Spinal cord (tissue), 10 donors: ENCODE measurements at places on chromosomes 1 and 21.
A peak's percentile ranks its signal among the peaks of the same experiment; 100 is the strongest.

DNA sequence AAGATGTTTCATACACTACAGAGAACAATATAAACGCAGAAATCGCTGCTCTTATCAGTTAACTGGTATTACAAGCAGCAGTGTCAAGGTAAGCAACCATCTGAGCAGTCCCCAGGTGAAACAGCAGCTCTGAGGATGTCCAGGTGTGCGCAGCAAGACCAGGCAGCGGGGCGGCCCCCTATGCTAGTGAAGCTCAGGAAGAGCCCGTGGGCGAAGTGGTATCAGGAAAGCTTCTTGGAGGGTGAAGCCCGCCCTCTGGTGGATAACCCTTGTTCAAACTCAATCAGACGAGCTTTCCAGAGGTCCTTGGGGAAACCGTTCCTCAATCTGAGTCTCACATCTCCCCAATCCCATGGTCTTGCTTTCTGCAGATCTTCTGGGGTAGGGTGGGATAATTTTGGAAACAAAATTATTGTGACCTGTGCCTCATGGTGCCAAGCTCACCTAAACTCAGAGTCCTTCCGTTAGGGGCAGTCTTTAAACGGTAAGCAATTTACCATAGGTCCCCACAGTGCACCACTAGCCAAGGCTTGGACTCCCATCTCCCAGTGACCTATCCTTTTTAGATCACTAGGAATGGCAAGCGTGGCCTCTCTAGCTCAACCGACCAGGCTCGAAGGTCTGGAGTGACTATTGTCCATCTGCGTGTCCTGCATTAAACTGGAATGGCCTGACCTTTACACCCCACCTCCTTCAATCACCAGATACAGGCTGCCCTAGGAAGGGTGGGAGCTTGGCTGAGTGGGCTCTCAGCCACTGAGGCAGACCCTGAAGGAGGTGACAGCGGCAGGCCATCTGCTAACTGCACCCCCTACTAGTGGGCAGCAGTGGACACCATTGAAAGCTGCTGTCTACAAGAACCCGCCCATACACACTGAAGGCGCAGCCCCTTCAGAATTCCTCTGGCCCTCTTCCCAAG is 13.6 kb upstream of the FAM110D start:
- peak; percentile 91 for DNase-seq

DNA sequence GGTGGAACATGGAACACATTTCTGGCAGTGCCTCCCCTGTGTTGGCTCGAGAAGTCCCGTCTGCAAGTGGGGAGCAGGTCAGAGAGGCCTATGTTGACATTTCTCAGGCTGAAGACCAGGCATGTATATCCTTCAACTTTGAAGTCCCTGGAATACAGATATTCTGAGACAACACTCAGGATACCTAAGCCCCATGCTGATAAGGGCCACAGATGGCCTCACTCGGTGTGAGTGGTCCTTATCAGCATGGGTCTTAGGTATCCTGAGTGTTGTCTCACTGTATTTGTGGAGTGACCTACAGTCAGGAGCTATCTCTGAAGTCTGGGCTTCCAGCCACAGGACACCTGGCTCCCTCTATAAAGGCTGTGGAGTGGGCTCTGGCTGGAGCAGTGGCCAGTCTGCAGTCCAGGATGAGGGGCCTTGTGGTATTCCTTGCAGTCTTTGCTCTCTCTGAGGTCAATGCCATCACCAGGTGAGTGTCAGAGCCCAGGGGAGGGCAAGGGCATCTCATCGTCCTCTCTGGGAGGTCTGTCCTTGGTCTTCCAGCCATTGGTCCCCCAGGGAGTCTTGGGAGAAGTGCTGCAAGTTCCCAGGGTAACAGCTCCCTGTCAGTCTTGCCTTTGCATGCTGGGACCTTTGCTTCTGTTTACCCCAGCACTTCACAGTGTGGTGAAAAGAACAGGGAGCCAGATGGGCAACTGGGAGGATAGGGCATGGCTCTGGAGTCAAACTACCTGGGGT is 29.6 kb downstream of the PROK1 start:
- DNase-seq: no peak

DNA sequence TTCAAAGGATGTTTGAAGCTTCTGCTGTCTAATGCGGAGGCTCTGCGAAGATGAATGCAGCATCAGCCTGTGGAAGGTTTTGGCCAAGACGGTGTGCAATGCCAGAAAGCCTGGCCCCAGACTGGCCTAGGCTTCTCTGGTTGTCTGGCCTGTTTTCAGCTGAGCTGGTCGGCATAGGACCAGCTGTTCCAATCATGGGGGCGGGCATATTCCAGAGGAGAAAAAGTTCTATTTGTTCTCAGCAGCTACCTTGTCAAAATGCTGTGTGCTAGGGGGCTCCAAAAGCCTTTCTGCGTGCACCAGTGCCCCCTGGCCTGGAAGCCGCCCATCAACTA is 57.6 kb downstream of the TGFB2 start:
- DNase-seq: no peak

- no peak for DNase-seq
Measured at GRCh38 chr1:156682166-156682890, 5.1 kb upstream of the NES start.

DNA sequence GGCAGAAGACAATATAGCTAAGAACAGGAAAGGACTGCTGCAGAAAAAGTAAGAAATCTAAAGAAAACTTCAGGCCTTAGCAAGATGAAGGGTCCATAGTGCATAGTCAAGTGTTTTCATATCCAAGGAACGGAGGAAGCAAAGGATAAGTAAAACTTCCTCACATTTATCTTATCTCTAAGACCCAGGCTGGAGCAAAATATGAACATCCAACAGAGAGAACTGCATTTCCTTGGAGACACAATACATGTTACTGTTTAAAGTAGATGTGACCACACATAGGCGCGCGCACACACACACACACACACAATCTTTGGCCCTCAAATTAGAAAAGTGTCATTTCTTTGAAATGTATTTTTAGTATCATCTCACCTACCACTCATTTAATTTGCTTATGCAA is 66.7 kb downstream of the TTLL7 start:
- DNase-seq: no peak

DNA sequence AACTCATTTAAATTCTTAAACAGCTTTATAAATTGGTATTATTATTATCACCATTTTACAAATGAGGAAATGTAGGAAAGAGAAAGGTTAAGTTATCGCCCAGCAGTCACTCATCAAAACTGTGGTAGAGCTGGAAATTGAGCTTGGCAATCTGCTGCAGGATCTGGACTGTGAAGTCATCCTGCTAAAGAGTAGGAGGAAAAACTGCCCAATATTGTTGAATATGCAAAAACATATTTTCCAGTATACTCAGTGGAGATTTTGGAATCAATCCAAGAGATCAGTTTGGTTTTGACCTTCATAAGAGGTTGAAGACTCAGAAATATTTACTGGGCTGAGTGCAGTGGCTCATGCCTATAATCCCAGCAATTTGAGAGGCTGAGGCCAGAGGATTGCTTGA is 16.9 kb upstream of the RC3H1 start:
- DNase-seq: no peak
